SJSA1 (cell line): ENCODE measurements at places on chromosomes 7 and 10. TPM values are rescaled to one million over a fixed set of nuclear protein-coding genes. Genes with fewer than 3 reads are reported as not detected.

Gene PAX4
- total RNA-seq = not detected in 2 replicates

Gene EVX1
- total RNA-seq = not detected in 2 replicates

Gene IFIT3
- 9.0 and 12.9 TPM in 2 replicates for total RNA-seq

Gene FFAR4
- not detected in 2 replicates for total RNA-seq

Gene DNAH11
- 3.5 and 13.1 TPM in 2 replicates for total RNA-seq

Gene COL1A2
- 2,203 and 4,473 TPM in 2 replicates for total RNA-seq

Gene NSUN6
- total RNA-seq = 3.2 and 8.4 TPM in 2 replicates

Gene PNLIP
- not detected in 2 replicates for total RNA-seq

Gene SMKR1
- total RNA-seq = 1.7 TPM in 1 of 2 replicates, not detected in the other

Gene BBIP1
- total RNA-seq = 33.6 and 44.5 TPM in 2 replicates

Gene WDR86
- 0.39 and 0.72 TPM in 2 replicates for total RNA-seq

Gene PPP1R9A
- not detected in 2 replicates for total RNA-seq
